IMR-90 (cell line): ENCODE measurements at places on chromosomes 6 and 20.

GRCh38 chr6:154471609-154472362 is 38.7 kb downstream of the CNKSR3 start:
- DNase-seq = no peak

DNA sequence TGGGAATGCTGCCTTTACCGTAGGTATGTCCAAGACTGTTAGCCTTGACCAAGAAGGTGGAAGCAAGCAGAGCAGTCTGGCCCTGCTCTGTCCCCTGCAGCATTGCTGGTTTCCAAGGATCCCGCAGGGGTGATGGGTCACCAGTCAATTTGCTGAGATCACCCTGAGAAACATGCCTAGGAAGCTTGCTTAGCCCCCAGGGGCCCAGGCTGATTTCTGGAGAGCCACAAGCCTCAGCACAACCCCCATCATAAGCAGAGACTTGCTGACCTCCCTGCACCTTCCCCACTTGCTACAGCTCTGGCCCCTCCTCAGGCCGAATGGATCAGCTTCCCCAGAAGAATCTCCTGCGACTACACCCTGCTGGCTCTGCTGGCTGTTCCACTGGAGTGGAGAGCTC is 21.5 kb downstream of the ARHGAP40 start:
- no peak for DNase-seq

GRCh38 chr6:20965915-20966314 is 431.7 kb downstream of the CDKAL1 start:
- no peak for DNase-seq

DNA sequence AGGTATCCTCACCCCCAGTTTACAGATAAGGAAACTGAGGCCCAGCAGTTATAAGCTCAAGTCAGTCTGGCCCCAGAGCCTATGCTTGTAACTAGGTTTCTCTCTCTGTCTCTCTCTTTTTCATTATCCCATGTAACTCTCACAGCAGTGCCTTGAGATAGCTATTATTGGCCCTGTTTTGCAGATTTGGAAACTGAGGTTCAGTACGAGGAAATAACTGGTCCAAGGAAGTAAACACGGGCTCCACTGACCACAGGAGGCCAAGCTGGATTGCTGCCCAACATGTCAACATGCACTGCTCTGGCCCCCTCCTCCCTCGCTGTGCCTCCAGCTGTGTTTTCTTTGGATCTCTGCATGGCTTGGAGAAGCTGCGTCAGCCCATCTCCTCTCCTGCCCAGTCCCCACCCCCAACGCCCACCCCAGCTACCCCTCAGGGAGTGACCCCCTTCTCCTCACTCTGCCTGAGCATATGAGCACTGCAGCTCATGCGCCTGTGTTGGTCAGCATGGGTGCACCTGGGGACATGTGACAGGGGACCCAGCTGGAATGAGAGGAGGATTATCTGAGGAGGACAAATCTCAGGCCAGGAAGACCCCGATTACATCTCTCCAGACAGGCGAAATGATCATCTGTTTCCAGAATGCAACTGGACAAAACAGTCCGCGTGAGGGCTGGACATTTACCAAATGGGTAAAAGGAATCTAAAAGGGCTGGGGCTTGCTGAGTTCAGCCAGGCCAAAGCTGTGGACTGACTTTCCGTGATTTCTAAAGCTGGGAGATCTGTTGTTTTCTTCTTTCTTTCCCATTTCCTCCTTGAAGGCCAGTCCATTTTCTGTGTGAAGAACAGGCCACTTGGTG is 7.8 kb upstream of the PLTP start:
- peak; percentile 94 for DNase-seq

DNA sequence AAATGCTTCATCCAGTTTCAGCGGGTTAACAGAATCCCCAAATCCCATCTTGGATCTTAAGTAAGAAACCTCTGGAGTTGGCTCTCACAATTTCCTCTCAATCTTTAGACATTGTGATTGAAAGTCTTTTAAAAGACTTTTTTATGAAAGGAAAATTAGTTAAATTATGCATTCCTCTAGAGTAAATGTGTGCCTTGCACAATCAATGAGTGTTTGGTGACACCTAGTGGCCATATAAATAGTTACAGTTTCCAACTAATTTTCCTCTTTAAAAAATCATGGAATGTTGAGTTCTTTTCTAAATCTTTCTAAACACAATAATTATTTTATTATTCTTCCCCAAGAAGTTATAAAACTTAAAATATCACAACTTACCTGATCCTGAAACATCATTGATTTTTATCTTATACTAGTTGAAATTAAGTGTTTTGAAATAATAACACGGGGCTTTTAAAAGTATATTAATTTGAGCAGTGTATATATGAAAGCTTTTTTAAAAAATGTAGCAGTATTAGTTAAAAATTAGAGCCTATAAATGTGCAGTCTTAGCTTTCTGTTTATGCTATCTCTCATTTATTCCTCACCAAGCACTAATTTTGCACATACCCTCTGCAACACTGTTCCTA is 66.4 kb downstream of the PKHD1 start:
- DNase-seq = peak; percentile 34

DNA sequence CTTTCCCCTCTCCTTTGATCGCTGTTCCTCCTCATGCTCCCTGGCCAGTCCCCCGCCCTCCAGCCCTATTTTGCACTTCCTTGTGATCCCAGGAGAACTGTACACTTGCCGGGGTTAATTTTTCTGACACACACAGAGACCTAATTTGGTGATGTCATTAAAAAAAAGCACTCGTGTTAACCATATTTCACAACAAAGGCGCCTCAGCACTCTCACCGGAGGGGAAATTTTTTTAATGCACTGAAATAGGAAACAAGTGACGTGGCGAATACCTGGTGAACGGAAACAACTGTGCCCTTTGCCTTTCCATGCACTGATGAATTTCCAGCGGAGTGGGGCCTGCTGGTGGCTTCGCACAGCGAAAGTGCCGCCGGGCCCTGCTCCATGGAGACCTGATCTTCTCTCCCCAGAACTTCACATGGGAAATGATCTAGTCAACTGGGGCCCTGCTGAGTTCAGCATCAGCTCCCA is 53.9 kb upstream of the TAGAP start:
- no peak for DNase-seq

GRCh38 chr6:113539623-113540022 is 317.5 kb upstream of the MARCKS start:
- peak; percentile 17 for DNase-seq

GRCh38 chr20:41029150-41029901 is 704 bp downstream of the TOP1 start:
- no peak for DNase-seq

GRCh38 chr20:61937963-61938838 is 127.5 kb downstream of the TAF4 start:
- no peak for DNase-seq

- no peak for DNase-seq
These were observed 99.3 kb downstream of the PSMB1 start for GRCh38 chr6:170453586-170454511.

DNA sequence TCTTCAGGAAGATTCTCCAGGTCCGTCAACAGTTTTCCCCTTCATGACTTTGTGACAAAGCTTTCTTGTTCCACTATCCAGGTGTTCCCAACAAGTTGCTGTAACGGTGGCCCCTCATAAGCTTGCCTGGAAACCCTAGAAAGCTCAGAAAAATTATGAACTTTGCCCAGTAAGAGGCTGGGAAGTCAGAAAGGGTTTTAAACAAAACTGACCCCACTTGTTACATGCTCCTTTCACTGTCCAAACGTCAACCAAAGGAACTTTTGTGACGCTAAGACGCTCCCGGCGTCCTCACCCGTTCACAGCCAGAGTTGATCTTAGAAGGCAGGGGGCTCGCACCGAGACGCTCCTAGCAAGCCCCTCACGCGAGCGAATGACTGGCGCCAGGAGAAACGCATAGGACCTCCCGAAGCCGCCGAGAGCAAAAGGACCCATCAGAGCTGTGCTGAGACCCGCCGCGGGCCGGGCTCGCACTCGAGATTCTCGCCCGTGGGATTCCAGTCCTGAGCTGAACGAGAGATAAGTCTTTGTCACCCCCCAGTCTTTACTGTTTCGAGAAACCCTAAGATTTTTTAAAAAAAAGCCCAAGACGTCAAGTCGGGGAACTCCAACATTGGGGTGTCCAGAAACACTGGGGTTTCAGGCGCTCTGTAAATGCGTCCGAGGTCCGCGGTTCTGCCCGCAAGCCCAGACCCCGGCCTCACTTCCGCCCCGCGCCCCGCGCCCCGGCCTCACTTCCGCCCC is 544 bp upstream of the ACAT2 start:
- DNase-seq = no peak

GRCh38 chr6:14037402-14038277 is 79.9 kb upstream of the CD83 start:
- peak; percentile 80 for DNase-seq

DNA sequence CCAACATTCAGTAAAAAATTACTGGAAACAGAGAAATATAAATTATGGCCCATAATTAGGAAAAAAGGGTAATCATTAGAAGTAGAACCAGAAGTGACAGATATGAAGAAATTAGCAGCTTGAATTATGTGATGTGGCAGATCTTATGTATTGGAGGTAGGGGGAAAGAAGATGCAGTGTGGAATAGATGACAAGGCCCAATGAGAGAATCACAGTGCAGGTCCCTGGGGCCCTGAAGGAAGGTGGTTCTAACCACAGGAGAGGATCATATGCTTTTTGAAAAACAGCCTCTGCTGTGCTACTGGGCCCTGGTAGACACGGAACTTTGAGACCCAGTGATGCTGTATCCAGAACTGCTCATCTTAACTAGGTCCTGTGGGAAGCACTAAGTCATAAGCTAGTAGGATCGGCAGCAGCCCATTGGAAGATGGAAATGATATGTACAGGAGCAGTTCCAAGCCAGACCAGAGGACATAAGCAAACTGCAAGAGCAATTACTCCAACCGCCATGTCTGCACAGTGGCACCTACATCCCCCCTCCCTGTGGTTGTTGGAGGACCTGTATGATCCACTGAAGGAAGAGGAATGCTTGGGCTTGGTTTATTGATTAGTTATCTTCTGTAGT is 14.2 kb downstream of the HEBP2 start:
- DNase-seq = no peak
